Peyer's patch (tissue), 4 donors: ENCODE measurements at places on chromosomes 3 and 15. TPM values are rescaled to one million over a fixed set of nuclear protein-coding genes. Genes with fewer than 3 reads are reported as not detected.

The PRR20G gene
- not detected for total RNA-seq

DNA sequence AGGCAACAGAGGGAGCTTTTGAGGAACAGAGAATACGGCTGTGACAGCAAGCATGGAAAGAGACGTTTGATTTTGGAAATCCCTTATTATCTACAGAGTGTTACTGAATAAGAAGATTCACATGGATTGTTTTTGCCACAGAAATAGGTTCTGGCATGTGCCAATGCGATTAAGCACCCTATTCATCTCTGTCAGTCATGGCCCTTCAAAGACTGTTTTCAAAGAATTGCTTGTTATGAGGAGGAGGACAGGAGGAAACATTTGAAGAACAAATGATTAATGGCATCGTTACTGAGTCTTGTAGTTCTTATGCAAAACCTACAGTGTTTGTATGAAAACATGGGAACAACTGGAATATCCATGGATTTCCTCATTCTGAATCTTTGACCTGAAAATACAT lies 86.2 kb downstream of the EPHA6 start:
- DNase-seq = no peak
- H3K27ac ChIP-seq = no peak overlapping the region
- H3K27me3 ChIP-seq = no peaks in the 10 kb centered on the region
- no peak overlapping the region for H3K4me3 ChIP-seq

- no peaks in the 10 kb centered on the region for H3K27me3 ChIP-seq
- H3K27ac ChIP-seq = no peak overlapping the region
- no peak overlapping the region for H3K4me3 ChIP-seq
- no peak for DNase-seq
These were observed 37.6 kb downstream of the TRA2B start for GRCh38 chr3:185900228-185900627.

- peak; percentile 61 for DNase-seq
- H3K27me3 ChIP-seq = no peaks in the 10 kb centered on the region
- H3K36me3 ChIP-seq = no peaks in the 10 kb centered on the region
- peak overlapping the region; percentile 41 for H3K4me3 ChIP-seq
- no peak overlapping the region for H3K27ac ChIP-seq
- H3K4me1 ChIP-seq = peaks cover 15% of the 10 kb centered on the region
These were observed 3.9 kb upstream of the TLE3 start for GRCh38 chr15:70101459-70102113.
